ENCODE measurements at places on chromosomes 6 and 20.

DNA sequence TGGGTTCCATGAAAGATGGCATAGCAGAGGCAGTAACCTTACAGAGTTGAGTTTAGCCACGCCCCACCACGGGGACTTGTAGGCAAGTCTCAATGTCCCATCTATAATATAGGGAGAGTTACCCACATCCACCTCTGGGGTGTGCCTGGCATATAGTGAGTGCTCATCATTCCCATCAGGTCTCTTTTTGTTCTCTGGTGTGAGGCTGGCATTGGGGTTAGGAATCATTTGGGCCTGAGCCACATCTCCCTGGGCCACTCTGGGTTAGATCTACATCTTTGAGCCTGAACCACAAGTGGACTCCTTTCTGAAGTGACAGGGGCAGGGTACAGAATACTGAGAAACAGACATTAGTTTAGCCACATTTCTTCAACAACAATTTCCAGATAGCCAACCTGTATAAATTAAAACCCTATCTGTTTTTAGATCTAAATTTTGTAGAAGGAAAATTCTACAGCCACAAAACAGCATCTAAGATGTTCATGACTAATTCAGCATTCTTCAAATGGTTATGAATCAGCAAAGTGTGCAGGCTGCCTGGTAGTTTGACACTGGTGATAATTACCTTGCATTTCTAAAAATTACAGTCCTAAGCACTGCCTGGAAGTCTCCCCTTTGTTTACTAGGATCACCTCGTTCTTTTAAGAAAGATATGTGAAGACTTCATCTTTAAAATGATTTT, 20.1 kb downstream of the RNF24 start:
- no peak for DNase-seq

DNA sequence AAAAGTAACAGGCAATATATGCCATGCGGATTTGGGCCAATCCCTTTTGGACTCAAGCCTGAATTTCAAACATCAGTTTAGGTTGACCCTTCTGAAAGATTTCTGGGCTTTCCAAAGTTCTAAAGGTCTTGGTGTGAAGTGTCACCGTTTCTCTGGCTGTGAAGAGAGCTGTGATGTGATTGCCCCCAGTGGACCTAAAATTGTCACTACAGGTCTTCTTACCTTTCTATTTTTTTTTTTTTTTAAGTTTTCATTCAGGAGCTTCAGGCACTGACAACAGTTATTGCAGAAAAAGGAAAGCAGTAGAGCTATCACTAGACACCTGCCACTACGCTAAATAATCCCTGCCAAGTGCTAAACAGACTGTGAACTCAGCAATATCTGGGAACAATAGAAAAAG, 75.7 kb upstream of the OPRM1 start:
- no peak for DNase-seq

GRCh38 chr6:32244270-32244669, 20.4 kb upstream of the NOTCH4 start:
- no peak for DNase-seq

GRCh38 chr6:29487660-29488059, at the start of gene MAS1L:
Gene MAS1L, minus strand, starts transcription at chr6:29487956. Its CDS starts 54 bp downstream, at chr6:29487902.
- no peak for DNase-seq

DNA sequence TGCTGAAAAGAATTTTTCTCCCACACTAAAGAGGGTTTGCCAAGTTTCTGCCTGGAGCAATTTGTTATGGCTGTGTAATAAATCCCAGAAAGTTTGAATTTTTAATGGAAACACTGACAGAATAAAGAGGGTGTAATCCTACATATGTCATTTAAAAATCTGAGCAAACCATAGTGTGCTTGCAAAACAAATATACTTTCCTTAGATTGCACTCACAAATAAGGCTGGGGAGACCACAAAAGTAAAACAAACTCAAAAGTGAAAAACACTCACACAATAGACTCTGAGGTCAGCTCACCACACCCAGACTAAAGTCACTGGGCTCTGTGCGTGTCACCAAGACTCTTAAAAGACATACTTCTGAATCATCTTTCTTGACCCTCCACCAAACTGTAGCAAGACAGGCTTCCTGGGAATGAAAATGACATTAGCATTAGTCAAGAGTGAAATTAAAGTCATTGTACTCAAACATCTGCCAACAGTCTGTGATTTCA, 4.8 kb upstream of the ATXN1 start:
- no peak for DNase-seq

DNA sequence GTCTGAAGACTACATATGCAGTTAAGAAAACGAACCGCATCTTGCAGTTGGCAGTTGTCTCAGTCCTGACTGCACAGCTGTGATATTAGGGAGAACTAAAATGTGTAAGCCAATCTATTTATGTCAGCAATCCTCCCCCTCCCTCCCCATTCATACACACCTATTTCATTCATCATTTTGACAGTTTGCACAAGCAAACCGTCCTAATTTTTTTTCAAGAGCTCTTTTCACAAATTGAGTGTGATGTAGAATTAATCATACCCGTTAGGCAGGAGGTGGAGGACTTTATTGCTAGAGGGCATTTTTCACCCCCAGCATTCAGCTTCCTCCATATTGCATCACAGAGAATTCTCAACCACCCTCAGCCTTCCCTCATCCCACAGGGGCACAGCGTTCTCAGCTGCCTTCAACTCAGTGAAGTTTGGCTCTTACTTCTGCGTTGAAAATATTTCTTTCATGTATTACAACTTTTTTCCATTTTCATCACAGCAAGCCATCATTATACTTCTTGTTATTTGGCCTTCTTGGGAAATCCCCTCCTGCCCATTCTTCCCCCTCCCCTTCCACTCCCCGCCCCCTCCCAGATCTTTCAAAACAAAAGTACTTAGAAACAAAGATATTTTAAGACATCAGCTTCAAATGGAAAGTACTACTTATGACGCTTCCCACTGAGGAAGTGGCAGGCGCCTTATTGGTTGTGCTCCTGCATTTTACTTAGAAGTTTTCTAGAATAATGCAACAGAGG, 37.5 kb downstream of the NOX3 start:
- peak; percentile 29 for DNase-seq

- DNase-seq, result no peak
These were observed 236.8 kb downstream of the PACRG start for GRCh38 chr6:162964488-162965140.

DNA sequence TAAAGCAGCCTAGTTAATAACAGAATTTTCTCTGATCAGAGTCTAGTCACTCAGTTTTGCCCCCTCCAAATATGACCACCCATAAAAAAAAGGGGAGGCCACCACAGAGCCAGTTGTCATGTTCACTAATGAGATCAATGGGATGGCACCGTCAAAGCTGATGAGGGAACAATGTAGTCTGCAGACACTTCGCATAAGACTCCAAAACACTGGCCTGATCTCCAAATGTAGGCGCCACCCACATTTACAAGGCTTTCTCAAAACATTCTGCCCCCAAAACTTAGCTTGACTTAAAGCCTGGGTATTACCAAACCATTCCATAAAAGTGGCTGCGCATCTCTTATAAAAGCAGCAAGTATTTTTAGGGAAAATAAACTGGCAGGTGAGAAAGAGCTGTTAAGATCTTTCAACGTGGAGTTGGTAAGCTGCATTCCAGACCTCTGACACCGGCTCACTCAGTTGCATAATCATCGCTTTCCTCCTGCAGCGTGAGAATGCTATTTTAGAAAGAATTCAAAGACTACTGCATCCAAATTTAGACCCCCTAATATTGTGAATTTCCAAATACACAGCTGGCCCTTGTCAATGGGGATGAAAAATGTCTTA, 59.3 kb downstream of the TBC1D7 start:
- DNase-seq, result no peak

DNA sequence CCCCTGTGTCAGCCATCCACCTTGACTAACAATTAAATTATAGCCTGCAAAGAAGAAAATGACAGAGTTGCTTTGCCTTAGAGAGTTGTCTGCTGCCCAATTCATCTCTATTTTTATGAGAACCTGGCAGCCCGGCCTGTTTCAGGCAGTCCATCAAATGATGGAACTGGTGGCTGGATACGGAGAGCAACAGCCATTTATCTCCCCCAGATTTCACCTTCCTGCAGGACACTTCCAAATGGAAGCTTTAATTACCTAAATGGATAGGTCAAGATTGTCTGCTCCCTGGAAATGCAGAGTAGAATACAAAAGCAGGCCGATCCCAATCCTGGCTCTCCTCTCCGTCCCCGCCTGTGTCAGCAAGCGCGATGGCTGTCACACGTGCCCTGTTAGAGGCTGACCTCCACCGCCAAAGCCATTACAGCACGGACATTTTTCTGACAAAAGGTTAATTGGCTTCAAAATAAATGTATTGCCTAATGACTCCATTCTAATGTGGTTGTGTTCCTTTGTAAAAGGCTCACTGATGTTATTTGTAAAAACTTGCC, 86.7 kb downstream of the PACRG start:
- DNase-seq, result no peak

DNA sequence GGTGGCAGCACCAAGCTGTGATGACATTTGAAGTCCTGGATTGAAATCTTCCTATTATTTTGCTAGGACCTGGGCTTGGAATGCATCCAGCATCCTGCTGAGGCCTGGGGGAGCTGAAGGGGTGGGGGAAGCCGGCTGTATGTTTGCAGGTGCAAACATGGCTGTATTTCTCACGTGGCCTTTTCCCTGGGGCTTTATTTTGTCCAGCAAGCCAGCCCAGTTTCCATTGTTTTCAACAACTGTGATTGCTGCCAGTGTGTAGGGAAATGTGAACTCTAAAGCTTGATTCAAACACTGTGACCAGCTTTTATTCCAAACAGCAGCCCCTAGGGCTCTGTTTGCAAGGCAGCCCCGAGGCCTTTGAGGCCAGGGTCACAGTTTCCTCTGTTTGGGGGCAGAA, 683.0 kb downstream of the DHX35 start:
- no peak for DNase-seq

DNA sequence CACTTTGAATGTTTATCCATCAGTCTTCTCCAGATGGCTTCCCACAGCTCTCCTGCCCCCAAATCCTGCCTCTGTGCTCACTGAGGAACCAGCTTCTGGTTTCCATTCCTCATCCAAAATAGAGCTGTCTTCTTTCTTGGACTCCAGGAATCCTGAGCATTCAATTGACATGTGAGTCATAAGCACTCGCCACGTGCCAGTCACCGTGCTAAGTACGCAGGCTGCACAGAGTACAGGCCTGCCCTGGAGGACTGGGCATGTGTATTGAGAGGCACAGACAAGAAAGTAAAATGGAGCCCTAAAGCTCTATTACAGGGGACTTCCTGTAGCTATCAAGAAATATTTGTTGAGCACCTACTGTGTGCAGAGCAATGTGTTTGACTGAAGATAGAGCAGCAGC, 39.7 kb upstream of the LRFN2 start:
- DNase-seq, result no peak

- DNase-seq, result no peak
These were observed 21.9 kb downstream of the RIMS1 start for GRCh38 chr6:71908162-71908765.

GRCh38 chr6:136989571-136990241, 55.1 kb downstream of the IL20RA start:
- DNase-seq, result no peak

GRCh38 chr20:16752082-16752481, 3.9 kb downstream of the OTOR start:
- DNase-seq, result no peak

- DNase-seq, result no peak
These were observed 470.5 kb downstream of the COL12A1 start for GRCh38 chr6:74735304-74735703.

Data from HL-60 (cell line).